ENCODE measurements at places on chromosomes 16 and 17.

DNA sequence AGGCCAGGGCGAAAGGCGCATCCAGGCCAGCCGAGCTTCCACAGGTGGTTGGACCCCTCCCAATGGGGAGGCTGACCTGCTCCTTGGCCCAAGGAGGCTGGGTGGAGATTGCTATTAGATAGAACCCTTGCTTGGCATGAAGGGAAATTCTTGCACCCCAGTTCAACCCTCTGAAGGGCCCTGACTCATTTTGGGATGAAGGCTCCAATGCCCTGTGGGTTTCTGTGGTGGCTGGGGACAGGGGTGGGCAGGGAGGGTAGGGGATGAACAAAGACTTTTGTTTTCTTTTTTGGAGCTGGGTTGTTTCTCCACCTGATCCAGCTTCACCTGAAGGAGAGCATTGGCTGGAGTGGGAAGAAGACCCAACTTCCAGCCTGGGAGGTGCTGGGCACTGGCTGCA is 16.7 kb upstream of the TBX21 start:
- no peak for DNase-seq

- DNase-seq, result no peak
Observed at GRCh38 chr17:57518587-57519581, 226.2 kb downstream of the CCDC182 start.

GRCh38 chr17:57357392-57357784 is 101.1 kb downstream of the MSI2 start:
- peak; percentile 74 for DNase-seq

DNA sequence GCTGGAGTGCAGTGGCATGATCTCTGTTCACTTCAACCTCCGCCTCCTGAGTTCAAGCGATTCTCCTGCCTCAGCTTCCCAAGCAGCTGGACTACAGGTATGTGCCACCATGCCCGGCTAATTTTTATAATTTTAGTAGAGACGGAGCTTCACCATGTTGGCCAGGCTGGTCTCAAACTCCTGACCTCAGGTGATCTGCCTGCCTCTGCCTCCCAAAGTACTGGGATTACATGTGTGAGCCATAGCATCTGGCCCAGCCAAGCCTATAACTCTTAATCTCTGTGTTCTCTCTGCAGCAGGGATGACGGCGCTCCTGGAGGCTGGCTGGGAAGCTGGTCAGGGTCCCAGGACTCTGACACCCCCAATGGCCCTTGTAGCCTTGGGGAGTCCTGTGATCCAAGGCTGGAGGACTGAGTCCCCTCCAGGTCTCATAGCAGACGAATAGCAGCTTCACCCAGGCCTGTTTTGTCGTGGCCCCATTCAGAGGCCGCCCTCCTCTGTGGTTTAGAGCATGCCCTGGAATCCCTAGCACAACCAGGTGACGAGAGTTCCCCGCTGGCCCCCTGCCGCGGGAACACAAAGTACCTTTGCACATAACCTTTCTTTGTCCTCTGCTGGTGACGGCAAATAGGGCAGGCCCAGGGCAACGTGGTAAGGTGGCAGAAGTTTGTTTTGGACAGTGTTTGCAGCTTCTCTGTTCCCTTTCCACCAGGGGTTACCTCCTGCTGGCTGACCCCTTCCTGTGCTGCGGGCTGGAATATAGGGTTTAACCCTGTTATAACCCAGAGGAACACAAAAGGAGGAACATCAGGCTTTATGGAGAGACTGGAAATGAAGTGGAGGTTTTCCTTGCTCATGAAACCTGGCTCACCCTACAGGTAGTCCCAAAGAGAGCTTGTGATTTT is 43.0 kb upstream of the TOB1 start:
- DNase-seq, result no peak

DNA sequence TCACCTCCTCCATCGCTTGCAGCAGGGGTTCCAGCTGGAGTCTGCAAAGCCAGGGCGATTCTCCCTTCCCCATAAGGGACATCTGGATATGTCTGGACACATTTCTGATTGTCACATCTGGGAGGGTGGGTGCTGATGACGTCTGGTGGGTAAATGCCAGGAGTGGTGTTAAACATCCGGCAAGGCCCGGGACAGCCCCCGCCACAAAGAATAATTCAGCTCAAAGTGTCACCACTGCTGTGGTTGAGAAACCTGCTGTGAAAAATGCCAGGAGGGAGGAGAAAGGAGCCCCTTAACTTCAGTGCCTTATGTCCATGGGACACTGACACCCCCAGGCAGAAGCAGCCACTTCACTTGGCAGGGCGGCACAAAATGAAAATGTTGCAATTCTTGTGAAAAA is 179.4 kb upstream of the SDK2 start:
- DNase-seq, result no peak

- DNase-seq, result no peak
Observed at GRCh38 chr16:85036236-85037049, 8.8 kb downstream of the KIAA0513 start.

GRCh38 chr17:80000981-80001775 is 34.5 kb downstream of the TBC1D16 start:
- DNase-seq, result no peak

- peak; percentile 85 for DNase-seq
Observed at GRCh38 chr17:64507413-64507782, 621 bp downstream of the CEP95 start.

- DNase-seq, result no peak
Observed at GRCh38 chr17:34384271-34384670, 21.2 kb upstream of the CCL1 start.

- peak; percentile 64 for DNase-seq
Observed at GRCh38 chr17:82414548-82415281, 3.4 kb upstream of the HEXD start.

DNA sequence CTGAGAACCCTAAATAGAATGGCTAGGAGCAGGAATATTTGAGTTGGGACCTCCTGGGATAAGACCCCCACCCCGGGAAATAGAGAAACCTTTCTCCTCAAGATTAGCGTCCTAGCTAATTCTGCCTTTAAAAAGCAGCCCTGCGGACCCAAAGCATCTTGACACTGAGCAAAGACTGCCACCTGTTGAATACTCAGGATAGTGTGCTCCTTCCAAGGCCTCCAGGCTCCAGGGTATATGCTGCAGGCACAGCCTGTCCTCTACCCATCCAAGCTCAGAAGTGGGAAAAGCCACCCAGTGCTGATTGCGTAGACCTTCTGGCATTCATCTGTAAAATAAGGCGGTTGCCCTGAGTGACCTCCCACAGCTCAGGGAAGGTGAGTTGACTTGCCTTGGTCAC is 456.2 kb upstream of the DYNLRB2 start:
- DNase-seq, result no peak

GRCh38 chr16:12291989-12292759 is 315.6 kb downstream of the SNX29 start:
- DNase-seq, result peak; percentile 92

GRCh38 chr17:1470071-1470754 is 14.2 kb upstream of the CRK start:
- no peak for DNase-seq

- DNase-seq, result peak; percentile 90
Observed at GRCh38 chr17:44331249-44331760, 6.7 kb upstream of the SLC25A39 start.

- DNase-seq, result no peak
Observed at GRCh38 chr16:46709469-46710005, 20.1 kb downstream of the ORC6 start.

- DNase-seq, result peak; percentile 38
Observed at GRCh38 chr17:76274112-76274956, 9.2 kb downstream of the UBALD2 start.

DNA sequence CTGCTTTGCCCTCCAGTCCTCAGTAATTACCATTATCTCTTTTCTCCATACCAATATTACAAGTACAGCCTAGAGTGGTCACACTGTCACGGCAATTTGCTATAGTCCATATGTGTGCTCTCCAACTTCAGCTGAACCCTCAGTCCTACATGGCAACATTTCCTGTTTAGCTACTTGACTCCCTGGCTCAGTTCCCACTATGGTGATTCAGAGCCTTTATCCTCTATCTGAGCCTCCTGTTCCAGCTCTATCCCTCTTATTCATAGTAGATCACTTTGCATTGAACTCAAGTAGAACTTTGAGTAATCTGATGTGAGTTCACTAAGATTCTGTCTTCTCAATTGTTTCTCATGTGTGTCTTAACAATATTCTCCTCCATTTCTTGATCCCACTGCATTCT is 43.7 kb upstream of the GOSR1 start:
- no peak for DNase-seq

- no peak for DNase-seq
Observed at GRCh38 chr16:67641779-67642708, 2.9 kb upstream of the CARMIL2 start.

GRCh38 chr16:89195521-89196171 is 4.7 kb downstream of the SLC22A31 start:
- no peak for DNase-seq

- DNase-seq, result no peak
Observed at GRCh38 chr17:37543637-37544052, 54.0 kb downstream of the DUSP14 start.

DNA sequence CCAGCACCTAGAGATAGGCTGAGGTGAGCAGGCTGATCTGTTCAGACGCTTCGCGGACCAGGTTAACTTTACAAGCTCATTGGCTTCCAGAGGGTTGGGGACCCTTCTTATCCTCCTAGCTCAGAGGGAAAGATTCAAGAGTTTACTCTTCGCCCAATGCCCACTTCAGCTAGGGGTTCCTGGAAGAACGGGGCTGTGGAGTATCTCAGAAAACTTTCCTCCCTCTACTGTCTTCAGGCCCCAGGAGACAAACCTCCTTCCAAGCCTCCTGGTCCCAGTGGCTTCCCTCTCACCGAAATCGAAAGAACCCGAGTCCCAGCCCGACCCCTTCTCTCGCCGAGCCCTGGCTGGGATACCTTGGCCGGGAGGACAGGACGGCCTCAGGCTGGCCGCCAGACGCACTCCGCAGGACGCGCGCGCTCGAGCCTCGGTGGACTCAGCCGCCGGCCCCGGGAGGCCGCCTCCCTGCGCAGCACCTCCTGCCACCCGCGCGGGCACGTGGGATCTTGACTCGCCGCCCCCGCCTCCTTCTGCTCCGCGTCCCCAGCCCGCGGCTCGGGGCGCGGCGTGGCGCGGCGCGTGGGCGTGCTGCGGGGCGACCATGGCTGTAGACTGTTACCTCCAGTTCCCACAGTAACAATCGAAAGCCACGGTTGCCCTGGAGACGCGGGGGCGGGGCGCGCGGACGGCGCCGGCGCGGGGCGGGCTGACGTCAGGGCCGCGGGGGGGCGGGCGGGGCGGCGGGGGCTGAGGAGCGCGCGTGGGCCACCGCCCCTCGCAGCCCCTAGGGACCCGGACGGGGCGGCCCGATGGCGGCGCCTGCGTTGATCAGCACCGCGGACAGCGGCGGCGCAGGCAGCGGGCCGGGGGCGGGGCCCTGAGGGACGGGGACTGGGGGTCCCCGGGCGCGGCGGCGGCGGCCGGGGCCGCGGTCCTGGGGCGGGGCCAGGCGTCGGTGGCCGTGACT is 5.3 kb upstream of the HIC1 start:
- DNase-seq, result peak; percentile 46

- DNase-seq, result no peak
Observed at GRCh38 chr16:10951026-10951425, 6.7 kb downstream of the CLEC16A start.

GRCh38 chr16:88669980-88670379 is 7.1 kb upstream of the MVD start:
- DNase-seq, result no peak

DNA sequence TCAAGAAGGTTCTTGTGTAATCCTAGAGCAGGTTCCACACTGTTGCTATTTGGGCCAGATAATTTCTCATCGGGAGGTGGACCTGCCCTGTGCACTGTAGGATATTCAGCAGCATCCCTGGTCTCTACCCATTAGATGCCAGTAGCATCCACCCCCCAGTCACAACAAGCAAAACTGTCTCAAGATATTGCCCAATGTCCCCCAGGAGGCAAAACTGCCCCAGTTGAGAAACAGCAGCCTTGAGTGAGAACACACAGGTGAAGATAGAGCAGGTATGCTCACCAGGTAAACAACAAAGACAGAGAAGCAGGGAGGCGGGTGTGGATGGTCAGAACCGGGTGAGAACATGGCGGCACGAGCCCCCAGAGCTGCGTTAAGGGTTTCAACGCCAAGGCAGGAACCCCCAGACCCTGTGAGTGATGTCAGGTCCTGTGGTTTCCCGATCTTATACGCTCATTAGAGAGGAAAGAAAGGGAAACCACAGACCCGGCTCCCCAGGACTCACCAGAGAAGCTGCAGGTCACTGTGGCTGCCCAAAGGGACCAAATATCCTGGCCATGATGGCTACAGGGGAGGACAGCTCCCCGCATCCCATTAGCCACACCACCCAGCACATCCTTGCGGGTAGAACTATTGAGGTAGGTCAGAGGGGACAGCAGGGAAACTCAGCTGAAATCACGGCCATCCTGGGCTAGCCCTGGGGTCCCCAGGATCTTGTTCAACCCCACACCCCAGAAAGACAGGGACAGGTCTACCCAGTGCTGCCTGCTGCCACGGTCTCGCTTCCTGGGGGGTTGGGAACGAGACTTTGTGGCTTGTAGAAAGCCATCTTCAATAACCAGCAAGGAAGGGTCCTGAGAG is 21.2 kb downstream of the CDC42EP4 start:
- no peak for DNase-seq

DNA sequence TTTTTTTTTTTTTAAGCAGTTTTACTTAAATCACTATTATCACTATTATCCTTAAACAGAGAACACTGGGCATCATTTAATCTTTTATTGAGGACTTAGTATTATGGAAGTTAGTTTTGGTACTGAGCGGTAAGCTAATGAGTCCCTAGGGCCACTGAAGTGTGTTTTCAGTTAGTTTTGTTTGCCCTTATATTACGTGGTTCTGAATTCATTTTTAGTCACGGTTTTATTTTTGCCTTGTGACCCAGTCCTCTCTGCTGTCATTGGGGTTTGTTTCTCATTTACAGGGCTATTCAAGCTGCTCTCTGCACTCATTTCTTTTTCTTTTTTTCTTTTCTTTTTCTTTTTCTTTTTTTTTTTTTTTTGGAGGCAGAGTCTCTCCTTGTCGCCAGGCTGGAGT is 17.3 kb downstream of the RABEP1 start:
- no peak for DNase-seq

DNA sequence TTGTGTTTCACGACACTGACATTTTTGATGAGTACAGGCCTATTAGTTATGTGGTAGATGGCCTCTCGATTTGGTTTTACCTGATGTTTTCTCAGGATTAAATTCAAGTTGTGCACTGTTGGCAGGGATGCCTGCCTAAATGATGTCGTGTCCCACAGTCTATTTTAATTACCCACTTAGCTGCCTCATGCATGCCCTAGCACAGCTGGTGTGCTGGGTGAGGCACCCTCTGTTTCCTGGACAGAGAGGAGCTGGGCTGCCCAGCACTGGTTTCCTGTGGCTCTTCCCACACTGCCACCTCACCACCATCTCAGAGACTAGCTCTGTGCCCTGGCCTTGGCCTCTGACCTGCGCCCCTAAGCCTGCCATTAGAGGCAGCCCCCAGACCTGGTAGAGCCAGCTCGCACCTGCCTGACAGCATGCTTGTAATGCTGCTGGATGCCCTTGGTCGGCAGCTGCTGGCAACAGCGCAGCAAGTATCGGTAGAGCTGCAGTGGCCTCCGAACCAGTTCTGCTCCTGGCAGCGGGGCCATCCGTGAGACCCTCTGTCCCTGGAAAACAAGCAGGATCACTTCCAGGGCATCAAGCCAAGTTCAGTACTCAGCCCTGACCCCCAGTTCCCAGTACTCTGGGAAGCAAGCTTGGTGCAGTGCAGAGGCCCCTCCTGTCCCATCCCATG is 10.9 kb downstream of the LYRM9 start:
- DNase-seq, result no peak

GRCh38 chr17:21387616-21388015 is 11.5 kb downstream of the KCNJ12 start:
- DNase-seq, result no peak

GRCh38 chr17:35002876-35003551 is 22.7 kb downstream of the LIG3 start:
- DNase-seq, result no peak

GRCh38 chr17:48611681-48612455 is 1.1 kb upstream of the HOXB7 start:
- DNase-seq, result peak; percentile 25

GRCh38 chr17:48310748-48311213 is 119.2 kb downstream of the SKAP1 start:
- no peak for DNase-seq
